Cerebellar nuclear complex (tissue), 1 donor: ENCODE measurements at places on chromosomes 13 and 19.

GRCh38 chr13:32426191-32426989 lies 1.5 kb downstream of the N4BP2L1 start:
- DNase-seq, result no peak

DNA sequence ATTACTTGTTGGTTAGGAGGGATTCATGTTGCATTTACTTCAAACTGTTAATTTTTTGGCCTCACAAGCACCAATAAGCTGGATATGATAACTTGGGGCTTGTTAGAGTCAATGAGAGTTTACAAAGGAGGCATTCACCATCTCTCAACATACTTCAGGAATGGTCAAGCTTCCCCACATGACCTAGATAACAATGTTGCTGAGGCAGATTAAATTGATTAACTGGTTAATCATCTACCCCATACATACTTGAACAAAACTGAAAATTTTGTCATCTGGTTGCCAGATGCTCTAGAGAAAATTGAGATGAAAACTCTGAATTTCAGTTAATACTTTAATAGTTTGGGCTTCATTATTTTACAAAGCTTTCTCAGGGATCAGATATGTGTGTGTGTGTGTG lies 43.0 kb upstream of the UBL3 start:
- DNase-seq, result no peak

DNA sequence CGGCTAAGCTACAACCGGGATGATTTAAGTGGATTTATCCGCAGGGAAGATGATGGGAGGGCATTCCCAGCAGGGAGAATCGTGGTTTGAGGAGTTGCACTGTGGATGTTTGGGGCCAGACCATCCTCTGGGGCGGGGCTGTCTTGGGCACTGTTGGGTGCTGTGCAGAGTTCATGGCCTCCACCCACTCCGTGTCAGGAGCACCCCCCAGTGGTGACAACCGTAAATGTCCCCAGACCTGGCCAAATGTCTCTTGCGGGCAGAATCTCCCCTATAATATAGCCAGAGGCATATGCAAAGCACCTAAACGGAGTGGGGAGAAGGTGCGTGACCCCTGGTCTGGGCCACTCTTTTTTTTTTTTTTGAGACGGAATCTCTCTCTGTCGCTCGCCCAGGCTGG lies 40.2 kb downstream of the SMIM24 start:
- DNase-seq, result no peak

GRCh38 chr19:58394821-58395219 lies 636 bp upstream of the RNF225 start:
- DNase-seq, result no peak

DNA sequence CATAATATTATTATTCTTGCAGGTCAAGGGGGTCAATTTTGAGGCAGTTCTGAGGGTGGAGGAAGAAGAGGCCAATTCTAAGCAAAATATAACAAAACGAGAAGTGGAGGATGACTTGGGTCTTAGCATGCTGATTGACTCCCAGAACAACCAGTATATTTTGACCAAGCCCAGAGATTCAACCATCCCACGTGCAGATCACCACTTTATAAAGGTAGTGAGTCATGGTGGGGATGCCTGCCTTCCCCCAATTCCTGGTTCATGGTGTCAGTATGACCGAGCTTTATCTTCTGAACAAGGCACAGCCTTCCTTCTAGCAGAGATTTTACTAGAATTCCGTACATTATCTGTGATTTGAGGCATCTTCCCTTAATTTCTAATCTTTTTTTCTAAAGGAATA lies 9.4 kb upstream of the DCUN1D2 start:
- no peak for DNase-seq

GRCh38 chr19:28446511-28446910 lies 766.4 kb downstream of the UQCRFS1 start:
- DNase-seq, result no peak

GRCh38 chr13:93254775-93255174 lies 28.2 kb downstream of the GPC6 start:
- DNase-seq, result no peak

DNA sequence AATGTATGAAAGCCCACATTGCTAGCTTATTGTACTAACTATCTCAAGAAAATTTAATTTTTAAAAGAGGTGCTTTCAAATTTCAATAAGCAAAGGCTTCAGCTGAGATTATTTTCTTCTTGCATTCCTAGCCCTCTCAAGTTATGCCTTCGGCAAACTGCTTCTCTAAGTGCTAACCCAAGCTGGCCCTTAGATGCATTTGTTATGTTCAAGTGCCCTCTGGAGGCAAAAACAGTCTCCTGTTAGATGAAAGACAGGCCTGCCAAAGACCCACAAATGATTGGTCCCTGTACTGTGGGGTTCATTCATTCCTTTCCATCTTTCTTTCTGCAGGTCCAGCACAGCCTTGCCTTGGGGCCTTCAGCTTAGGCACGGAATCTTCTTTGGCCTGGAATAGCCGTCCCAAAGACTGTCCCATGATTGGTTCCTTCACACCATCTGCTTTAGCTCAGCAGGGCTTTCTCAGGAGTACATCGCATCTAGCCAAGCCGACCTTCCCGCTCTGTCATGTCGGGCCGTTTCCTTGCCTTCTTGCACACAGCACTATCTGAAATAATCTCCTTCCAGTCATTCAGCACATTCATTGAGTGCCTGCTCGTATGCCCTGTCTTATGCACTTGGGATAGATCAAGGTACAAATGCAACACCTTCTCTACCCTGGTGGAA lies 26.4 kb upstream of the TPTE2 start:
- no peak for DNase-seq

DNA sequence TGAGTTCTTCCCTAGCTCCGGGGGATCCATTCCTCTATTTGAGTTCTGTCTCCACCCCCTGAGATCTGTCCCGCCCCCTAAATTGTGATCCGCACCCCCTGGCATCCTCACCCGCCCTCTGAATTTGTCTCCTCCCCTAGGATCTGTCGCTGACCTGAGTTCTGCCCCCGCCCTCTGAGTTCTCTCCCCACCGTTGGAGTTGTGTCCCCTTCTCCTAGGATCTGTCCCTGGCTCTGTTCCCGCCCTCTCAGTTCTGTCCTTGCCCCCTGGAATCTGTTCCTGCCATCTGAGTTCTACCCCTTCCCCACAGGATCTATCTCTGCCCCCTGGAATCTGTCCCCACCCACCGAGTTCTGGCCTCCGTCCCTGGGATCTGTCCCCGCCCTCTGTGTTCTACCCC lies 1.0 kb upstream of the SLC17A7 start:
- no peak for DNase-seq

- no peak for DNase-seq
These were observed 39.8 kb downstream of the TNFRSF19 start for GRCh38 chr13:23609874-23610576.
